Right cardiac atrium (tissue), 5 donors: ENCODE measurements at places on chromosomes 12 and 14.

DNA sequence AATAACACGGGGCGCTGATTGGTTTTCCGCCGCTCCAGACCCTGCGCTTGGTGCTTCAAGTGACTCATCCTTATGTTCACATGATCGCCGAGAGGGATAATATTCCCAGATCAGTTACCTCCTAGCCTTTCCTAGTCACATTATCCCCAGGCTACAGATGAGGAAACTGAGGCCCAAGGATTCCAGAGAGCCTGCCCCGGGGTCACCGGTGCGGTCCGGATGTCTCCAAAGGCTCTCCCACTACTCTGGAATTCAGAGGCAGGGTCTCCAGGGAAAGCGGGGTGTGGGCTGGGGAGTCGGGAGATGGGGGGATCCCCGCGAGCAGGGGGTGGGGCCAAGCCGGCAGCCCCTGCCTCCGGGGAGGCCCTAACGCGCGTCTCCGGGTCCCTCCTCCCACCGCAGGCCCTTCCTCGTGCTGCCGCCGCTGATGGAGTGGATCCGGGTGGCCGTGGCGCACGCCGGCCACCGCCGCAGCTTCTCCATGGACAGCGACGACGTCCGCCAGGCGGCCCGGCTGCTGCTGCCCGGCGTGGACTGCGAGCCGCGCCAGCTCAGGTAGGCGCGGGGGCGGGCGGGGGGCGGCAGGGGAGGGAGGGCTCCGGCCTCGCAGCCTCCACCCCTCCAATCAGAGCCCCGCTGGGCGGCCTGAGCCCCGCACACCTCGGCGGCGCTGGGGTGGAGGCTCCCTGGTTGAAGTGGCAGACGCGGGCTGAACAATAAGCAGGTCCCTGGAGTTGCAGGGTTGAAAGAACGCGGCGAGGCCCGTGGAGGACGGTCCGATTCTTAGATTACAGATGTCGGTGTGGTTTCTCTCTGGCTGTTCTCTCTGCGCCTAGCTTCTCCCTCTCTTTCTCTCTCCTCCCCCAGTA lies 104.6 kb upstream of the PWP1 start:
- no peak for DNase-seq

DNA sequence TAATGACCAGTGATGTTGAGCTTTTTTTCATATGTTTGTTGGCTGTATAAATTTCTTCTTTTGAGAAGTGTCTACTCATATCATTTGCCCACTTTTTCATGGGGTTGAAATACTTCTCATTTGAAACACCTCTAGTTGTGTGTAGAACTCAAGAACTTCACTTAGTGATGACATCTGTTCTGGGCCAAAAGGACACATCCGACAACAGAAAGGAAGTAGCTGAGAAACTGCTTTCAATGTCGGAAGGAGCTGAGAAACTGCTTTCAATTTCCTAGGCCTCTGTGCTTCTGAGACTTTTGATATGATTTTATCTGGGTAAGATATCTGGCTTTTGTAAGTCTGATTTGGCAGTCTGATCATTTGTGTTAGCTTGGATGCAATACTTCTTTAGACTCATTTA lies 635.3 kb downstream of the TMTC2 start:
- DNase-seq: no peak

DNA sequence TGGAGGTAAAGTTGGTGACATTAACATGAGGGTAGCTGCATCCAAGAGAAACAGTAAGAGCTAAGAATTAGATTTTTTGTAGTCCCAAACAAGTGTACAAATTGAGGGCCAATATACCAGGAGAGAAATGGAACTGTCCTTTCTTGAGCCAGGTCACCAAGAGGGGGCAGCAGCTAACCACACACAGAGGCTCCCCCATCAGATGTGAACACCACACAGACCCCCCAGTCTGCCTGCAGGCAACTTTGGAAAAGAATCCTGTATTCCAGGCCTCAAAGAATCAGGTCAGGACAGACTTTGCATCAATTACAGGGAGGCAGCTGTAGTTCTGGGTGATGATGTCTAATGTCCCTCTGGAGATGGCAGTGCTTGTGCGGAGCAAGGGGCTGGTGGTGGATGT lies 77.9 kb downstream of the SPTB start:
- no peak for DNase-seq

DNA sequence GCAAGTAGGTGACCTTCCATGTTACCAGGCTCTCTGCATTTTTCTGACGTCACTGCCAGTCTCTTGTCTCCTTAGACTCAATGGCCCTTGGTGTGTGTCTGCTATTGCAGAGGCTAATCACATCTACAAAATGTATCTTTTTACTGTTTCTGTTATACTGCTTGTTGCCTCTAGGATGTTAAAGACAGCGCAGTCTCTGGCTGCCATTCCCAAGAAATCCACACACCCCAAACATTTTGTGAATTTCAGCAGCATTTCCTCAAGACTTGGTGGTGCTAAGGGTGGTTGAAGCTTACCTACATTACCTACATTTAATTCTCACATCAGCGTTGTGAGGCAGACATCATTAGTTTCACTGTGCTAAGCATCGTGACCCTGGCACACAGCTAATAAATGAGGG lies 87.2 kb downstream of the C12orf75 start:
- no peak for DNase-seq

DNA sequence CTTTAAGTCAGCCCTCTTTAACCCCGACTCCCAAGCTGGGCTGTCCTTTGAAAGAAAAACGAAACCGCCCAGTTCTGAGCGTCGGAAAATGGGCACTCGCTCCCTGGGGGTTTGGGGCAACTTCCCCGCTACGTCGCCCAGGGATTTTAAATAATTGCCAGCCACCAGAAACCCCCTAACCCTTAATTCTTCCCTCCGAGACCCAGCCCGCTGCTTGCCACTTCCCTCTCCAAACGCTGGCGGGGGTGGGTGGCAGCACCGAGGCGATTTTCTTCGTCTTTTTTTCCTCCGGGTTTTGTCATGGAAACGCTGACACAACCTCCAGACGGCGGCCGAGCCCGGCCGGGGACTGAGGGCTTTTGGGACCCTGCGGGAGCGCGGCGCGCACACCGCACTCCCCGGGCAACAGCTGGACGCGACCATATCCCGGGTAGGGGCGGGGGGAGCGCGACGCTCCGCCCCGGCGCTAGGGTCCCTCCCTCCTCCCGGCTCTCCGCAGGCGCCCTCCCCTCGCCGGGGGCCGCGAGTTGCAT lies at the start of gene CHST11:
CHST11 (plus strand) TSS at position 532 of the 533 bp plus-strand sequence.
- peak; percentile 93 for DNase-seq

DNA sequence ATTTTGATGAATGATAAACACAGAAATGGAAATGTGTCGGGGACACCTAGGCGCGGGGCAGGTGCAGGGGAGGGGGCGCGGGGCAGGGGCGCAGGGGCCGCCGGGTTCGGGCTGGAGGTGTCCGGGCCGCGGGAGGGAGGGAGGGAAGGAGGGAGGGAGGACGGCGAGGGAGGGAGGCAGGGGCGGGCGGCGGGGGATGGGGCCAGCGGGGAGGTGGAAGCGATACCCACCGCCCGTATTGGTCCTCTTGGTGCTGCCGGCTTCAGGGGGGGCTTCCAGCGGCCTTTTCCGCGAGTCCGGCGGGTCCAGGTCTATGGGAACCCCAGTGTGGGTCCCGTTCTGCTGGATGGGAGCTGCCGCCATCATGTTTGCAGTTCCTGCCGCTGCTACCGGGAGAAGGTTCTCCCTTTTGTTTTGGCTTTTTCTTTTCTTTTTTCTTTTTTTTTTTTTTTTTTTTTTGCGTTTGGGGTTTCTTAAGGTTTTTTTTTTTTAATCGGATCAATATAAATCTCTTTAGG lies 703 bp downstream of the NOVA1 start:
- DNase-seq: peak; percentile 29

DNA sequence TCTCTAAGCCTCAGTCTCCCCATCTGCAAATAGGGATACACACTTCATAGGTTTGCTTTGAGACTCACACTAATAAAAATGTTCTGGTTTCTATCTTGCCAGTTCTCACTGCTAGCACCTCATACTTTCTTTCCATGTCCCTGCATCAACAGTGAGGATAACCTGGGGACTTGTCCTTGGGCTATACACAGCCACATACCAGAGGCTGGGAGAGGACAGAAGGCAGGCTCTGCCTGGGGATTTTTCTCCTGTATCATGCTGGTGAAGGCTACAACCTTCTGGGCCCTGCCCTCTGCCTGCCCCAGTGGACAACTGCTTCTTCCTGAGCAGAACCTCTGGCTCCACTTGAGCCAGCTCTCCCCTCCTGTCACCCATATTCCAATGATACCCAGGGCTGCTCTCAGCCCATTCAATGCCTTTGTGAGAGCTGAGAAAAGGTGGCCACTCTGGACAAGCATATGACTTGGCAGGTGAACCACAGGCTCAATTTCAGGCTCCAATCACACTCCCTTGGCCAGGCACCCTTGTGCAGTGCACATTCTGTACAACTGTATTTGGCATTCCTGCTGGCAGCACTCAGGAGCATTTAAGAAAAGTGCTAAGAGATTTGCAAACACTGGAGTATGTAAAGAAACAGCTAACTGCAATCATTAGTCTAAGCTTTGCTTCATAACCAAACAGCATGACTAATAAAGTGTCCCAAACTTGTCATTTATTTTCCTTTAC lies 135.8 kb upstream of the VRK1 start:
- DNase-seq: no peak

DNA sequence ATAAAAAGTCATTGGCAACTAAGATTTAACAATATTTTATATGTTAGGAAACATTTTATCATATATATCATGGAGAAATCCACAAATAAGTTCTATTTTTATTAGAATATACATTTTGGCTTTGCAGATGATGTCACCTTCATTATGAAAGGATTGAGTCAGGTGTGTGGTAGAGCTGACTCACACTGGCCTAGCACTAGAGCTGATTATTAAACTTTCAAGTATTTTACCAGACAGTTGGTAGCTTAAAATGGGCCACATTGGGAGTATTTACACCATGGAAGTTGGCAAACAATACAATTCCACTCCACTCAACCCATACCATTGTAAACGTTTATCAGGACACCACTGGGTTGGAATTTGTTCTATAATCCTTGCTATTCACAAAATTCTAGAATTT lies 1036.6 kb downstream of the TRHDE start:
- no peak for DNase-seq

DNA sequence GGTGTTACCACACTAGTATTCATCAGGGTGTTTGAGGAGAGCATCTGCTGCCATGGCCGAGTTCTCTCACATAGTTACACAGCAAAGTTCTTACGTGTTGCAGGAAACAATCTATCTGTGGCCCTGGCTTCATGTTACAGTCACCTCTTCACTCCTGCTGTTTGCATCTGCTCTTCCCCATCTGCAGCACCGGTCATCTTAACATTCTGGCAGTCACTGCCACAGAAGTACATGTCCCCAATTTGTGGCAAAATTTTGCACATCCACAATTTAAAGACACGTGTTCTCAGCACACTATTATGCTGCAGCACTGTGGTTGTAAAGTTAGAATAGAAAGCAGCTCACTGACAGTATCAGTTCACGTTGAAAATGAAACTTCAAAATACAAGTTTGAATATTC lies 23.2 kb downstream of the MAPK1IP1L start:
- DNase-seq: no peak

GRCh38 chr12:120116792-120117651 lies 469 bp upstream of the RAB35 start:
- peak; percentile 97 for DNase-seq

- no peak for DNase-seq
These were observed 104.2 kb downstream of the AACS start for GRCh38 chr12:125169451-125169850.
